Fibroblast of villous mesenchyme (primary cell): ENCODE measurements at places on chromosomes 7 and 10. TPM values are rescaled to one million over a fixed set of nuclear protein-coding genes. Genes with fewer than 3 reads are reported as not detected.

Gene SOSTDC1
- not detected in 2 replicates for total RNA-seq

Gene CYP3A5
- under 0.01 and 0.43 TPM in 2 replicates for total RNA-seq

Gene ATG9B
- under 0.01 and 0.32 TPM in 2 replicates for total RNA-seq

Gene NPSR1
- not detected in 2 replicates for total RNA-seq

Gene WNT8B
- not detected in 2 replicates for total RNA-seq

Gene XRCC2
- 2.6 and 3.5 TPM in 2 replicates for total RNA-seq

Gene ZNF365
- 6.1 and 8.2 TPM in 2 replicates for total RNA-seq

Gene TUBAL3
- total RNA-seq = not detected in 2 replicates

Gene NKX6-2
- total RNA-seq = not detected in 2 replicates

Gene EPHA1
- total RNA-seq = 0.32 TPM in 1 of 2 replicates, not detected in the other

Gene SDK1
- total RNA-seq = 0.43 and 0.64 TPM in 2 replicates

Gene FAM24B
- 2.9 and 3.5 TPM in 2 replicates for total RNA-seq

Gene NRCAM
- 0.97 and 1.3 TPM in 2 replicates for total RNA-seq

Gene FLNC
- total RNA-seq = 185 and 202 TPM in 2 replicates

Gene ATOH7
- under 0.01 TPM in 1 of 2 replicates, not detected in the other for total RNA-seq

Gene CTTNBP2
- total RNA-seq = 1.3 and 3.2 TPM in 2 replicates

Gene HOXA2
- total RNA-seq = 0.64 and 0.86 TPM in 2 replicates

Gene CSTF2T
- 14.5 and 22.9 TPM in 2 replicates for total RNA-seq

Gene ADAM8
- 2.3 and 7.8 TPM in 2 replicates for total RNA-seq

Gene TIMM23B
- total RNA-seq = 20.7 and 25.4 TPM in 2 replicates

Gene LRRD1
- total RNA-seq = under 0.01 TPM in 1 of 2 replicates, not detected in the other

Gene ANKRD30A
- total RNA-seq = 0.97 and 1.7 TPM in 2 replicates

Gene GIMAP8
- total RNA-seq = under 0.01 TPM in 1 of 2 replicates, not detected in the other

Gene WAPL
- total RNA-seq = 45.1 and 64.8 TPM in 2 replicates

Gene GNAI1
- total RNA-seq = 56.0 and 73.8 TPM in 2 replicates

Gene ANKRD22
- total RNA-seq = not detected in 2 replicates

Gene PLEKHS1
- total RNA-seq = under 0.01 TPM in 1 of 2 replicates, not detected in the other

Gene SSC4D
- total RNA-seq = 0.43 and 0.64 TPM in 2 replicates

Gene NANOS1
- 1.9 and 6.0 TPM in 2 replicates for total RNA-seq

Gene ZNF239
- total RNA-seq = 4.2 and 6.5 TPM in 2 replicates

Gene IFIT1
- 32.9 and 70.8 TPM in 2 replicates for total RNA-seq

Gene MRPS17
- total RNA-seq = 12.9 and 16.0 TPM in 2 replicates

Gene CYP2E1
- 1.3 and 1.6 TPM in 2 replicates for total RNA-seq
